ENCODE measurements at places on chromosomes 12 and 14. TPM values are rescaled to one million over a fixed set of nuclear protein-coding genes. Genes with fewer than 3 reads are reported as not detected.

Gene CCDC177
- not detected for total RNA-seq

Gene ADGRD1
- total RNA-seq = not detected

DNA sequence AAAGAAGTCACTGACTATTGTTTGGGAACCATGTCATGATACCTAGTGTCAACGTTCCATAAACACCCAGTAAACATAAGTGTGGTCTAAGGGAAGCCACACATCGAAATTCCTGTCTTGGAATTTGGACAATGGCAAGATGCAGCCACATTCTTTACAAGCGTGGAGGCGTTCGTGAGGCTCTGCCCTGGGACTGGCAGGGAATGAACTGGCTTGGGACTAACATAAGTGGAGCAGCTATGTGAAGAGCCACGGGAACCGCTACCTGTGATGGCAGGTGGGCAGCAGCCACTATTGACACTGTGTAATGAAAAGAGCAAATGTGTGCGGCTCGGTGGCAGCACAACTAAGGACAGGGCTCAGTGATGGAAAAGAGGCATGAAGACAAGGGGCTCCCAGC is 10.0 kb upstream of the NRIP2 start:
- no peak overlapping the region for H3K4me3 ChIP-seq
- no peaks in the 10 kb centered on the region for H3K36me3 ChIP-seq
- no peak for DNase-seq
- peak overlapping the region; percentile 75 for H3K27ac ChIP-seq

- DNase-seq = no peak
- peaks cover 11% of the 10 kb centered on the region for H3K4me1 ChIP-seq
- no peaks in the 10 kb centered on the region for H3K27me3 ChIP-seq
- H3K27ac ChIP-seq = peak overlapping the region; percentile 58
Measured at GRCh38 chr12:67649261-67649569, 670 bp downstream of the DYRK2 start.

DNA sequence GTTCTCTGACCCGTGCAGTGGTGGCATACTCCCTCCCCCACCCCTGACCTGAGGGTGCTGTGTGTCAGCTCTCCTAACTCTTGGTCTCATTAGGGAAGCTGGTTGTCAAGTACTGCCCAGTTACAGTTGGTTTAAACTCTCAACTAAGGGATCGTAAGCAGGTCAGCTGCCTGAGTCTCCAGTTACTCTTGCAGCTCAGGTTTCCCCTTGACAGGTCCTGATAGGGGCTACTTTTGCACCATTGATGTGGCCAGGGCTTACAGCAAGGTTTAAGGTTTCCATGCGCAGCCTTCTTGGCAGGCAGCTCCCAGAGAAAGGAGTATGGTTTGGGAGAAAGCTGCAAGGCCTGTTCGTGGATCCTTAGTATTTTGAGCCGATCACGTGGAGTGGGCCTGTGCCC is 74.5 kb downstream of the ETV6 start:
- H3K27ac ChIP-seq = peak overlapping the region; percentile 64
- H3K36me3 ChIP-seq = no peaks in the 10 kb centered on the region
- DNase-seq = no peak
- H3K4me3 ChIP-seq = no peak overlapping the region
- H3K27me3 ChIP-seq = no peaks in the 10 kb centered on the region

DNA sequence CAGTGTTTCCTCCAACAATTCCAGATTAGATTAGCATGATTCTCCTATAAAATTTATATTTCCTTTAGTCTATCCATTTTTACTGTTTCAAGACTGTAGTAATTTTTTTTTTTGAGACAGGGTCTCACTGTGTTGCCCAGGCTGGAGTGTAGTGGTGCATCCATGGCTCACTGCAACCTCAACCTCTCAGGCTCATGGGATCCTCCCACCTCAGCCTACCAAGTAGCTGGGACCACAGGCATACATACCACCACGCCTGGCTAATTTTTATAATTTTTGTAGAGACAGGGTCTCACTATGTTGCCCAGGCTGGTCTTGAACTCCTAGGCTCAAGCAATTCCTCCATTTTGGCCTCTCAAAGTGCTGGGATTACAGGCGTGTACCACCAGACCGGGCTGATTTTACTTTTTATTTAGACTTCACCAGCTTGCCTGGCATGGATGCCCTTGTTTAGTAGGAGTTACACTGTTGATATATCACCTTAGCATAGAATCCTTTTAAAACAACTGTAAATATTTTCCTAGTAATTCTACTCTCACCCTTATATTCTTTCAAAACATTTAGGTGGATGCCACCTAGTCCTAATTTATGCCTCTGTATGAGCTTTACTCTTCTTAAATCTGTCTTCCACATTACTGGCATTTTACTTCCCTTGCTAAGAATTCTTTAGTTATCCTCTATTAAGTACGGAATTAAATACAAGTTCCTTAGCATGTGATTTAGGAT is 55.8 kb upstream of the LIMA1 start:
- no peak overlapping the region for H3K27ac ChIP-seq
- H3K4me3 ChIP-seq = no peak overlapping the region
- H3K36me3 ChIP-seq = no peaks in the 10 kb centered on the region
- H3K4me1 ChIP-seq = no peaks in the 10 kb centered on the region
- no peaks in the 10 kb centered on the region for H3K27me3 ChIP-seq

- no peaks in the 10 kb centered on the region for H3K36me3 ChIP-seq
- no peak overlapping the region for H3K4me3 ChIP-seq
- no peak overlapping the region for H3K27ac ChIP-seq
- no peaks in the 10 kb centered on the region for H3K27me3 ChIP-seq
Measured at GRCh38 chr14:106094654-106095189, 568.3 kb downstream of the TMEM121 start.
